ENCODE measurements at places on chromosomes 6 and 20.
A peak's percentile ranks its signal among the peaks of the same experiment; 100 is the strongest.

DNA sequence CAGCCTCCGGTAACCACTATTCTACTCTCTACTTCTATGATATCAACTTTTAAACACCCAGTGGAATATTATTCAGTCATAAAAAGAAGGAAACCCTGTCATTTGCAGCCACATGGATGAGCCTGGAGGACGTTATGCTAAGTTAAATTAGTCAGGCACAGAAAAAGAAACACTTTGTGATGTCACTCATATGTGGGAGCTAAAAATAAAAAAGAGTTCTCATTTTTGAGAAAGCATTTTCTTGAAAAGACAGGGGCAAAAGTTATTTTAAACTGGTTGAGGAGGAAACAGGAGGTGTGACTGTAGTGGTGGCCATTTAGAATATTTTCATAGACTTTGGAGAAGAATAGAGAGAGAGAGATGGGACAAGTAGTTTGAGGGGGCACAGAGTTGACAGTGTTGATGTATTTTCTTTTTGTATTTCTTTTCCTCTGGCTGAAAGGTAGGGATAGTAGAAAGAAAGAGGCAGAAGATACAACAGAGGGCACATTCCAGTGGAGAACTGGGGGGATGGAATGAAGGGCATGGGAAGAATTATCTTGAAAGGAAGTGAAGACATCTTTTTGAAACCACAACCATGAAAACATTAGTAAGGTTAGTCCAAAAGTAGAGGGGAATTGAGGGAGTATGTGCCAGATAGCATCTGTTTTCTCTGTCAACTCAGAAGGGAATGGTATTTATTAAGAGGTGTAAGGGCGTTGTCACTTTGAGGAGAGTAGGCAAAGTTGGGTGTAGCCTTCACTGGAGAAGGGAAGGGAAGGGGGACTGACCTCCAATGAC lies 181.3 kb upstream of the GMDS start:
- DNase-seq: no peak

- DNase-seq: no peak
These were observed 18.4 kb downstream of the CD83 start for GRCh38 chr6:14135893-14136539.

DNA sequence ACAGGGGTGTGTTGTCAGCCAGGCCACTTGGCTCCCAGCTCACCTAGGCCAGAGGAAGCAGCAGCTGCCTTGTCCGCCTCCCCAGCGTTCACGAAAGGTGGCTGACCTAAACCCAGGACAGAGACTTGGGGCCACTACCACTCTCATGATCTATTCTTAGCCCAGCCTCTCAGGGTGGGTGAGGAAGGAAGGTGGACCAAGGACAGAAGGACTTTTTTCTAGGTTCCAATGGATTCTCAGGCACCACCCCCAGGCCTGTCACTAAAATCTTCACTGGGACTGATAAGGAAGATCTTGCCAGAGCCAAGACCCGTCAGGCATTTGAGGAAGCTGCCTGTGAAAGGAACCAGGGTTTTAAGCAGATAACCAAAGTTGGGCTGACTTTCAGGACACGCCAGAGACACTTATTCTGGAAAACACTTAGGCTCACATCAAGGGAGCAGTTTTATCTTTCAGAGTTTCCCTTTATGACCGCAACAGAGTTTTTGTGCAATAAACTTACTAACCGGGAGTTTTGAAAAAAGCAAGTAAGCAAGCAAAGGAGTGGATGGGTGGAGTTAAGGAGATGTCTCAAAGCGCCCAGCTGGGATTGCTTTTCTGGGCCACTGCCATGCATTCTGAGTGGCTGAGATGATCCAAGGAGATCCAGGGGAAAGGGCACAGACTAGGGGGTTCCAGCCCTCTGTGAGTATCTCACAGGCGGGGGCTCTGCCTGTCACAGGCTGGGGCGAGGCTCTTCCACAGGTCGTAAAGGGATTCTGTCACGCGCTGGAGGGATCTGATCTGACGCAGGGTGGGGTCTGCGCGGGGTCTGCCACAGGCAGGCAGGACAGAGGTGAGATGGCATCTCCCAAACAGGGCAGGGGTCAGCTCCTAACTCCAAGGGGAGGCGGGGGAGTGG lies 989 bp downstream of the FITM2 start:
- DNase-seq: peak; percentile 9

GRCh38 chr20:36856195-36856594 lies 19.7 kb upstream of the TLDC2 start:
- no peak for DNase-seq

Measured in activated CD4-positive, alpha-beta T cell treated with anti-CD3 and anti-CD28 coated beads, Interleukin-10, Interleukin-2, amounts not matched to agents 100 ng/mL and 50 ng/mL, durations not matched to agents 16 hours and 8 hours (primary cell).